ENCODE measurements at places on chromosomes 7 and 10.

- DNase-seq = no peak
Observed at GRCh38 chr10:89904755-89905154, 203.4 kb downstream of the KIF20B start.

- DNase-seq = no peak
Observed at GRCh38 chr10:126342680-126343079, 45.6 kb downstream of the ADAM12 start.

GRCh38 chr7:116702046-116702785 is 30.2 kb downstream of the MET start:
- DNase-seq = no peak

DNA sequence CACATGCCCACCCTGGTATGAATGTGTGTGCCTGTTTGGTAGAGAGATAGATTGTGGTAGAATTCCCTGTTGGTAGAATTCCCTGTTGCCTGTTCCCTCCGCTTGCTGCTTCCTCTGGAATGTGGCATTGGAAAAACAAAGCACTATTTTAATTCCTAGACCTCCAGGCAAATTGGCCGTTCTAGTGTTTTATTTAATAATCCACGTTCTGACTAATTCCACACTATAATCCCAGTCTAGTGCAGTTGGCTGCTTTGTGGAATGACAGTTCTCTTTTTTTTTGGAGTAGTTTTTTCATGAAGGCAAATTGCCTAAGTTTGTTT is 2.0 kb downstream of the HECW1 start:
- DNase-seq = no peak

GRCh38 chr10:126687121-126687606 is 16.7 kb upstream of the C10orf90 start:
- no peak for DNase-seq

GRCh38 chr7:25665374-25665773 is 437.1 kb upstream of the NPVF start:
- no peak for DNase-seq

DNA sequence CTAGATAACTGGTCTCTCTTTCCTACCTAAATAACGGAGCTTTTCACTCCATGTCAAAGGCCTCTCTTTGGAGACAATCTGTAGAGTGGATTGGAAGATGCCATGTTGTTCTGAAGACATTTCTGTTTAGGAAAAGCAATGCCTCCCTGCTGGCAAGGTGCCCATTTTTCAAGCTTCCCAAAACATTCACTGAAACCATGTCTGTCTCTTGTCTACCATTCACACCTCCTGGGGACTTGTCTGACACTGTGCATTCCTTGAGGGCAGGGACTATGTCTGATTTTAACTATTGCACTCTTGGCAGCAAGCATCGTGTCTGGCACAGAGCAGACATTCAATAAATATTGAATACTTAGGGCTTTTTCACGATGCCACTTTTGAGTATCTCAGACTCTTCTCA is 528.9 kb upstream of the NRP1 start:
- no peak for DNase-seq

DNA sequence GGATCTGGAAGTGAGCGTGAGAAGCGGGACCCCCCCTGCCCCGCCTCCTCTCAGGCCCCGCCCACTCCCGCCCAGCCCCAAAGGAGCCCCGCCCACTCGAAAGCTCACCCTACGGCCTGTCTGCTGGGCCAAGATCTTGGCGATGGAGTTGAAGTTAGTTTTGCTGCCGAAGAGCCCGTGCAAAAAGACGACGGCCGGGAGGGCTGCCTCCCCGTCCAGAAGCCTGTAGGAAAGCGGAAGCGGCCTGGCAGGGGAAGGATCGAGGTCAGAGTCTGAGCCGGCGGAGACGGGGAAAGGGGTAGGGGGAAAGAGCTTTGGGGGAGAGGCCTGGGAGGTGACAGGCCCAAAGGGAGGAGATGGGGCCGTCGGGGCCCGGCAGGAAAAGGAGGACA is 386 bp downstream of the ABHD11 start:
- no peak for DNase-seq

- DNase-seq = no peak
Observed at GRCh38 chr7:64951250-64951848, 39.5 kb downstream of the ZNF117 start.

DNA sequence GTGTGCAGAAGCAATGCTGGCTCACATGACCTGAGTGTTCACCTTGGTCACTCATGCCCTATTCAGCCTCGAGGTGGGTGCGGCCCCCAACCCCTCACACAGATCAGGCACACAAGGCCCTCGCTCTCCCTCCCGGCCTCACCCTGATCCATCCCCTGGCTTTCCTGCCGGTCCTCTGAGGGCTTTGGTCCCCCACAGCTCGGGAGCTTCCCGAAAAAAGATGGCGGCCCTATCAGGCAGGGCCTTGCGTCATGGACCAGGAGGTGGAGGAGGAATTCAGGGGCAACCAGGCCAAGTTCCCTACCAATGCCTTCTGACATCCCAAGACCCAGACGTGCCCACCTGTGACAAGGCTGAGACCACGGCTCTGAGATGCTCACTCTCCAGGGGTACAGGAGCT is 43.7 kb upstream of the DNAAF5 start:
- no peak for DNase-seq

DNA sequence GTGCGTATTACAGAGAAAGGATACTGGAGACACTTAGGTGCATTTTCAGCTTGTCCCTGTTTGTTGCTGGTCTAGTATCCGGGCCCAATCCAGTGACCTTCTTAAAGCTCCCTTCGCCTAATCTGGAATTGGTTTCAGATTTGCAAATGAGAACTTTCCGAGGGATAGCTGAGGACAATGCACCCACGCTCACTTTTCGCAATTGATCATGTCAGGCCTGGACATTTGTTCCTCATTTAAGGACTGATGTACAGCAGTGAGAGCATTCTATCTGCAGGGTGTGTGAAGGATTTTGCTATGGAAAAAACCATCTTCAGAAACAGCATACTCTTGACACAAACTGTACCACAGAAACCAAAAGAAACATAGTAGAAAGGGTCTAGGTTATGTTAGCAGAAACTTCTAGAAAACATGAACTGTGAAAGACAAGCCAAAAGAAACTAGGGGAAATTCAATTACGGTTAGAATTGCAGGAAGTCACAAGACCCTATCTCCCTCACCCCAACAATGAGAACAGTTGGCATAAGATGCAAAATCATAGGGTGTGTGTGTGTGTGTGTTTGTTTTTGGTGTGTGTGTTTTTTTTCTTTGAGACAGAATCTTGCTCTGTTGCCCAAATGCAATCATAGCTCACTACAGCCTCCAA is 331.1 kb downstream of the CALN1 start:
- no peak for DNase-seq

DNA sequence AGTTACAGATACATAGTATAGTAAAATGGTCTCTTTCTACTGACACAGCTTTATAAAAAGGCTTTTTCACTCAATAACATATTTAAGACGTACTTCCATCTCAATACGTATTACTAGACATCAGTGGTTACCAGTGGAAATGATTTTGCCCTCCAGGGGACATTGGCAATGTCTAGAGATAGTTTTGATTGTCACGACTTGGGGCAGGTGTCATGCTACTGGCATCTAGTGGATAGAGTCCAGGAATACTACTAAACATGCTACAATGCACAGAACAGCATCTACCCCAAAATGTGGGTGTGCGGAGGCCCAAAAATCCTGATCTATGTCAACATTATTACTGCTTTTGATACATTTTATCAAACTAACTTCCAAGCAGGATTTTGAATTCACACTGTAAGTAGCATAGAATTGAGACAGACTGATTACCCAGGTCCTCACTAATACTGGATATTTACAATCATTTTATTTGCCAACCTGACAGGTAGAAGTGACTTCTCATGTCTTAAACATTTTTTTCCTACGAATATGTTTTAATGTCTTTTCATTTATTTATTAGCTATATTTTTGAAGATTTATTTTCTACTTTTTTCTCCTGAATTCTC is 53.8 kb downstream of the HGF start:
- no peak for DNase-seq

DNA sequence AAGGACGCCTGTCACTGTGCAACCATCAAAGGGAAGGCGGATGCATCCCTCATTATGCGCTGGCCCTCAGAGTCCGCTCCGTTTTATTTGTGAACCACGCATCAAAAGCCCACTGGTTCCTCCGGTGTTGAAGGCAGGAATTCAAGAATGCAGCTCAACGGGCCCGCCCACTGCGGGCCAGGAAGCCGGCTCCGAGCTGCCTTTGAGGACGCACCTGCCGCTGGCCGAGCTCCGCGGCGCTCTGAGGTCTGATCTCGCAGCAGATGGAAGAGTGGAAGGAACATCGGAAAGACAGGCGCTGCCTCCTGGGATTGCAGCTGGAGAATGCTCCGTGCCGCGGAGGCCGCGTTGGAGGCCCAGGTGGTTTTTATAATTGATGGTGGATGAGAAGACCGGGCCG is 56.9 kb upstream of the ADGRA1 start:
- no peak for DNase-seq

GRCh38 chr7:68432585-68432984 is 1165.7 kb upstream of the AUTS2 start:
- no peak for DNase-seq

DNA sequence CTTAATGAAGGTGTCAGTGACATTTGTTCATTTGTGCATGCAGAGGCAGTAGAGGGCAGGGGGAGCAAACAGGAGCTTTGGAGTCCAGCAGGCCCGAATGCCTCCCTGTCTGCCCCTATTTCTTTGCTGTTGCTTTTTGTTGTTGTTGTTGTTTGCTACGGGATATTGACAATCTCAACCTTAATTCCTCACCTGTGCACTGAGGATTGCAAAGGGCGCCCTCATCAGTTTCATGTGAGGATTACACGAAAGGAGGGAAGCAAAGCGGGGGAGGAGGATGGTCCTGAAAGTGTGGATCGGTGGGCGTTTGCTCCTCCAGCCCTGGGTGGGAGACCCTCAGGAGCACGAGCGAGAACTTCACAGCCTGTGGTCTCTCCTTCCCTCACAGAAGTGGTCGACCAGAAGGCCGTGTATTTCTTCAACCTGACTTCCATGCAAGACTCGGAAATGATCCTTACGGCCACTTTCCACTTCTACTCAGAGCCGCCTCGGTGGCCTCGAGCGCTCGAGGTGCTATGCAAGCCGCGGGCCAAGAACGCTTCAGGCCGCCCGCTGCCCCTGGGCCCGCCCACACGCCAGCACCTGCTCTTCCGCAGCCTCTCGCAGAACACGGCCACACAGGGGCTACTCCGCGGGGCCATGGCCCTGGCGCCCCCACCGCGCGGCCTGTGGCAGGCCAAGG is 9.6 kb downstream of the GDF10 start:
- DNase-seq = no peak

DNA sequence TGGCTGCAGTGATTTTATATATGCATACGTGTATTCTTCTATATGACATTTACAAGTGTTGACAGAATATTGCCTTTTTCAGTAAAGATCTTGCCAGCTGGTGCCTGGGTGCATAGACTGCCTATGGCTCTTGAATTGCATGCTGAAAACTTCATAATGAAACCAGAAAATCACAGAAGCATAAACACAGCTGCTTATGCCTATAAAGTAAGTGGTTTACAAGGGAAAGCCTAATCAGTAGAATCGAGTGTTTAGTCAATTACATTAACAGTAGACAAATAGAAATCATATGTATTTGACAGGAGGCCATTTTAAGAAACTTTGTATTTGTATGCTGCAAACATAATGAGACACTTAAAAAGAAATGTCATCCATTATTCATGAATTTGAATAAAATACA is 82.5 kb downstream of the TMEM168 start:
- DNase-seq = no peak

DNA sequence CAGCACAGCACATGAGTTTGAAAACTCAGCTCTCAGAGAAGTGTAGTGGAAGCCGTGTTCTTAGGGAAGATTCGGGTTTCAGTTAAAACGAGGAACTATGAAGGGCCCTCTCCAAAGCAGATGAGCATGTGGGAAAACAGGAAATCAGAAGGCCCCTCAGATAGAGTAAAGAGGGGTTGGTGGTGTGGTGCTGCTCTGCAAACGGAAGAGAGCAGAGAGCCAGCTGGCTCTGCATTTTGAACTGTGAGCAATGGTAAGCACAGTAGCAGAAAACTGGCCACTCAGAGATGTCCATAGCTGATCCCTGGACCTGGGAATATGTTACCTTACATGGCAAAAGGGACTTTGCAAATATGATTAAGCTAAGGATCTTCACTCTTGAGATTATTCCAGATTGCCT is 27.9 kb upstream of the CUL1 start:
- no peak for DNase-seq

DNA sequence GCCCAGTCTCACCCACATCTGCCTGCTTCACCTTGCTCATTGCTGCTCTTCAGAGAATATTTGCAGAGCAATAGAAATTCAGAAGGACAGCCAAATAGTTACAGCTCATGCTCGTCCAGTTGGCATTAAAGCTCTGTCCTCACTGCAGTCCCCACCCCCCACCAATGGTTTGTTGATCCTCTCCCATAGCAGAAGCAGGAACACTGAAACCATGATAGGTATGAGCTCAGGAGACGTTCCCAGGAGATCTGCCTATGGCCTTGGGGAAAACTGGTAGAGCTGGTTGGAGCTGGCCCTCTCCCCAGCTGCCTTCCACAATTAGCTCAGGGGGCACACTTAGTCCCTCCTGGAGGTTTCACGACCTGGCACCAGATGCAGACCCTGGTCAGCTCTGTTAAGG is 68.6 kb upstream of the KMT2C start:
- no peak for DNase-seq

GRCh38 chr10:30580241-30580640 is 49.3 kb downstream of the LYZL2 start:
- DNase-seq = no peak

All from BJ (cell line).